Posterior cingulate gyrus (tissue), 11 donors: ENCODE measurements at places on chromosomes 3 and 15.

- no peak for DNase-seq
Measured at GRCh38 chr3:151476344-151477018, 15.6 kb upstream of the IGSF10 start.

- no peak for DNase-seq
Measured at GRCh38 chr3:183033746-183034145, 53.4 kb upstream of the DCUN1D1 start.

DNA sequence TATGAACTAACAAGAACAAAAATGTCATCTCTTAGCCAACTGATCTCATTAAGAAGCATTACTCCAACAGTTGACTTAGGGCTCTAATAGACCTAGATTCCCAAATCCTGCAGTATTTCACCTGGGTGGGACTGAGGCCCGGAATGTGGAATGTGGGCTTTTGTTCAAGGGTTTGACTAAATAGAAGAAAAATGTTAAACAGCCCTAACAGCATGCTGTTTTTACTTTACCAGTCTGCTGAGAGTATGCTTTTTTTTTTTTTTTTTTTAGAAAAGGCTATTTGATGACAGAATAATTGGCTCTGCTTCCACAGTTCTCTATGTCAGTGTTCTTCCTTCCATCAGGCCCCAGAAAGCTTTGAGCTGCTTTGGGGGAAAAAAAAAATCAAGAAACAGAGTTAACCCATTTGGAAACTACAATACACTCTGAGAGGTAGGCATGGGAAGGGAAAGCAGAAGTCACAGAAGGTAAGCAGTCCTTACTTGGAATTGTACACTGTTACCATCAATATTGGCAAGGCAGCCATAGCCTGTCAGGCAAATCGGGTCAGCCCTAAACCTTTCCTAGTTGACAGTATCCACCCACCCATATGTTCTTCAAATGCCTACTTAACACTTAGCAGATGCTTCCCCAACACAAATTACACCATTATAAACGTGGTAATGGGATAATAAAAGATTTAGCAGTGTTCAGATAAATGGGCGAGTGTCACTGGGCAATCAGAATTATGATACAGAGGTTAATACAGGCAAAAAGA is 224.2 kb downstream of the CNTN3 start:
- DNase-seq: no peak

- no peak for DNase-seq
Measured at GRCh38 chr3:189324538-189325138, 152.9 kb downstream of the TPRG1 start.

- no peak for DNase-seq
Measured at GRCh38 chr3:23944007-23944783, 891 bp upstream of the NR1D2 start.
